Karpas-422 (cell line): ENCODE measurements at places on chromosomes 4 and X. TPM values are rescaled to one million over a fixed set of nuclear protein-coding genes. Genes with fewer than 3 reads are reported as not detected.
A peak's percentile ranks its signal among the peaks of the same experiment; 100 is the strongest.

DNA sequence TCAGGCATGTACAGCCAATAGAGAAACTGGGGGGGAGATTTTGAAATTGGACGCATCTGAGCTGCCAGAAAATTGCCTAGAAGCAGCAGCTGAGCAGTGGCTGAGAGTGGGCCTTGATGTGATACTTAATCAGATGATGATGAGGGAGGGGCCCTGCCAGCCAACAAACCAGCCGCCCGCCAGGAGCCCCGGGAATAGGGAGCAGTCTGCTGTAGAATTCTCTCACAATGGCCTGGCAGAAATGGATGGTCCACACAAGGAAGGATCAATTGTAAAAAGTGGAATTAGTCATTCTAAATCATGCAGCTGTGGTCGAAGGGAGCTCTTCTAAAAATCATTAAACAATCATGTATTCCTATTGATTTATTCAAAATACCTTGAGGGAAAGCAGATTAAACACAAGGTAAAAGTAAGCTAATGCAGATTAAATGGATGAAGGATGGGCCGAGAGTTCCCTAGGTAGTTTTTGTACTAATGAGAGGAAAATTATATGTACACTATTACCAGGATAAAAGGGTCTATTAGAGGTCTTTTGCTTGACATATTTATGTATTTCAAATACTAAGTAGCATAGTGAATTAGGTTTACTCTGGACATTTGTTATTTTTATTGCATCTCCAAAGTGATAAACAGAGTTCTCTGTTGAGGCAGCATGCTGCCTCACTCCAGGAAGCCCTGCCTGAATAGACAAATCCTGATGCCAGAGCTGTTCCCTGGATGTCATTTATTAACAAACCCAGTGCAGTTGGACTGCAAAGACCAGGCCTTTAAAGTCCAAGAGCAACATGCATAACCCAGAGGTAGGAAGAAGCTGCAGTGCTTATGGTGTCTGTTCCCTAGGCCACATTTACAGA, 91.3 kb downstream of the NKX6-1 start:
- DNase-seq, result no peak

DNA sequence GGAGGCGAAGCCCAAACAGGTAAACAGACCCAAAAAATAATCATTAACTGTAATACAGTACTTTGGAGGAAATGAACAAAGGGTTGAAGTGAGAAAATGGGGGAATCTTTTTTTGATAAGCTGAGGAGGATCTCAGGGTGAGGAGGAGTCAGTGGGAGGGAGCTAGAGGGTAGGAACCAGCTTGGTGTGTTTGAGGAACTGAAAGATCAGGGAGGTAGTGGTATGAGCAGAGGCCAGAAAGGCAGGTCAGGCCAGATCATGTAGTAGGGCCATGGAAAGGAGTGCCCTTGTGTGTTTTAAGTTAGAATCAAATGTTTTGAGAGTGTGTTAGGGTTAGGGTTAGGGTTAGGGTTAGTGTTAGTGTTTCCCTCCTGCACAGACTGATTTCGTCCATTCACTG, 48.8 kb downstream of the PPP2R2C start:
- DNase-seq, result no peak

DNA sequence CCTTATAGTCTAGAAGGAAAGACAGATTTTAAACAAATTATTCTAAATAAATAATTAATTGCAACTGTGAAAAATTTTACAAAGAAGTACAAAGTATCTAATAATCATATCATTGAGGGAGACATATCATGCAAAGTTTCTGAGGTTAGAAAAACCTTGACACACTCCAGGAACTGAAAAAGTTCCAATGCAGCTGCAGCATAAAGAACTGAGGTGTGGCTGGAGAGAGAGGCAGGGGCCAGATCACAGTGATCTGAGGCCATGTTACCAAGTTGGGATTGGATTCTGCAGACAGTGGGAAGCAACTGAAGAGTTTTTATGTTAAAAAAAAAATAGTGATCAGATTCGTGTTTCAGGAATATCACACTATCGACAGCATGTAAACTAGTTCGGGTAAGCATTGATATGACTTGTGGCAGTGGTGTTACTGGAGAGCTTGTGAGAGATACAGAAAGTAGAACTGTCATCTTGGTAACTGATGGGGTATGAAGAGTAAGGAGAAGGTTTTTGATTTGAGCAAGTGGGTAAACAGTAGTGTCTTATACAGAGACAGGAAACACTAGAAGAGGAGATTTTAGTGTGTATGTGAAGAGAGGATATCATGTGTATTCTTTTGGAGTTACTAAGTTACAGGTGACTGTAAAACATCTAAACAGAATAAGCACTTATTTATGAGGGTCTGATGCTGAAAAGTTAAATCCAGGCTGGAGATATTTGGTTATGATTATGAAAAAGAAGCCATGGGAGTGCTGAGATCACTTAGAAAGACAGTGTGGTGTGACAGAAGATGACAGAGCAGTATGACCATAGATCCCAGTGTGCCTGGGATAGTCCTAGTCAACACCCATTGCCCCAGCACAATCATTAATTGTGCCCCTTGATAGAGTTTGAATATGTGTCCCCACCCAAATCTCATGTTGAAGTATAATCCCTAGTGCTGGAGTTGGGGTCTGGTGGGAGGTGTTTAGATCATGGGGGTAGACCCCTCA, 15.6 kb upstream of the SPRY1 start:
- DNase-seq, result no peak

GRCh38 chr4:87240341-87240740, 19.9 kb upstream of the KLHL8 start:
- DNase-seq, result no peak

GRCh38 chr4:110165382-110166286, 32.8 kb downstream of the ELOVL6 start:
- peak; percentile 43 for DNase-seq

GRCh38 chr4:139973015-139973414, 181.0 kb downstream of the MAML3 start:
- no peak for DNase-seq

- no peak for DNase-seq
Measured at GRCh38 chrX:155056471-155056870, 14.5 kb downstream of the CMC4 start.

DNA sequence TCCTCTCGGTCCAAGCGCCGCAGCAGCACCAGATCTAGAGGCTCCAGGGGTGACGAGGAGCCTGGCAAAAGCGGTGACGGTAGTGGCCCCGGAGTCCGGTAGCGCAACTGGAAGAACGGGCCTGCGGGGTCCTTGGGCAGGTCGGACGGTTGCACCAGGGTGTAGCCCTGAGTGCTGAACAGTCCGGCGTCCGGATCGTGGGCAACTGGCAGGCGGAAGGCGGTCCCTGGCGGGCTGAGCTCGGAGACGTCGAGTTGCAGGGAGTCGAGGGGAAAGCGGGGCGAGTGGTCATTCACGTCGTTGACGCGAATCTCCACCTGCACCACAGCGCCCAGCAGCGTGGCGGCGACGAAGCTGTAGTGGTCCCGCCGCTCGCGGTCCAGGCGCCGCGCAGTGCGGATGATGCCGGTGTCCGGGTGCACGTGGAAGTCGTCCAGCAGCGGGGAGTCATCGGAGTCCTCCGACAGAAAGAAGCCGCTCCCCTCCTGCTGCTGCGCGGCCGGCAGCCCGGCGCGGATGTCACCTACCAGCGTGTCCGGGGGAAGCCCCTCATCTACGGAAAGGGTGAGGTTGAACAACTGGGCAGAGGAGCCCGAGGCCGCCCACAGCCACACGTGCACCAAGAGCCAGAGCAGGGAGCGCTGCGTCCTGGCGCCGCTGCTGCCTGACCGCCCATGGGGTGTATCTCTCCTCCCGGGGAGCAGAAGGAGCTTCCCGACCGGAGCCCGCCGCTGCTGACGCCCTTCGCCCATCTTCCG, 837 bp downstream of the DCHS2 start:
- no peak for DNase-seq

GRCh38 chrX:30713061-30713525, 59.9 kb downstream of the GK start:
- peak; percentile 73 for DNase-seq

DNA sequence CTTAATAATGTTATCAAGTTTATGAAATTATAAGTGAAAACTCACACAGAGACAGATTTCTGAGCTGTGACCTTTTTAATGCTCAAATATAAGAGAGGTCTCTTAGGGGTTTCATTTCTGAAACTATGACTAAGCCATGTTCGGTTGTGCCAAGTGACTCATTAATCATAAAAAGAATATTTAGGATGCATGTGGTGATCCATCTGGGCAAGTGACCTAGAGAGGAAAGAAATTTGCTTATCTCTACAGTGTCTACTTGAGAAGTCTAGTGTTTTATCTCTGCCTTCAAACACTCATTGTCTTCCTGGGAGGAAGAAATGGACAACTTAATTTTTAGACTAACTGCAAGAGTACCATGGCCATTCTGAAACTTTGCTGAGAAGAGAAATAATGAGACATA, 545.3 kb upstream of the GRID2 start:
- no peak for DNase-seq

- no peak for DNase-seq
Measured at GRCh38 chr4:6348408-6348807, 78.8 kb downstream of the WFS1 start.

- no peak for DNase-seq
Measured at GRCh38 chr4:107631560-107631959, 88.5 kb downstream of the PAPSS1 start.

DNA sequence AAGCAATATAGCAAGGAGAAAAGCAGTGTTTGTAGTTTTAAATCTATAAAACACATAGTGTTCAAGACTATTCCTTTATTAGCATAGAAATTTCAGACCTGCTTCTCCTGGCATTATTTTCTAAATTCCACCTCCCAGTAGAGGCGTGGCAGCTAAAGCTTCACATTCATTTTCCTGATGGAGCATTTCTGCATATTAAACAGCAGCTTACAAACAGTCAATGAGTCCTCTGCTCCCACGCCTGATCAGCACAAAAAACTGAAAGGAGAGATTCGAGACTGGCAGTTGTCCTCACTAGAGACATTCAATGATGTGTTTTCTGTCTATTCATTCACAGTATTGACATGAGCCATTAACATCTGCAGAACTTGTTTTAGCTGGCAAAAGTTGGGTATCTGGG, 61.4 kb downstream of the SHISA3 start:
- no peak for DNase-seq

DNA sequence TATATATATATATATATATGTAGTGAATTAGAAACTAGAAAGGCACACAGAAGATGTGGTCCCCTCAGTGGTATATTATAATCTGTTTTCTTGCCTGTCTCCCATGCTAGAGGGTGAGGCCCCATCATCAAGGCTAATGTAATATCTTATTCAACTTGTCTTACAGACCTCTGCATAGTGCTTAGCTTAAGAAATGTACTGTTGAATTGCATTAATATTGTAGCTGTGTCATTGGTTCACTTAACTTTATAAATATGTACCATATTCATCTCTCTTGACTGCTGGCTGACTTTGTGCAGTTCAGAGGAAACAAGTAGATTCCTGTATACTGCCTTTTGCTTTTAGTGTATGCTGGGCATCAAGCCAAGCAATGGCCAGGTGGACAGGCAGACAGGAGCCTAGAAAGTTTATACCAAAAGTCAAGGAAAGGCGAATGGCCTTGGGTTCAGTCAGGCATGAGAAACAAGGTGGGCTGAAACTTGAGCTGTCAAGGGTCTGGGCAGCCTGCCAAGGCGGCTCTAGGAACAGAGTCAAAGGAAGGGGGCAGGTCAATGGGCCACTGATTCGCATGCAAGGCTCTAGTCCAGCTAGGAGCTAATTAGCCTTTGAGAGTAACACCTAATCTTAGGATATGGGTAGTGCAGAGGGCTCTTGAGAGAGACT, 78.8 kb upstream of the LEF1 start:
- DNase-seq, result peak; percentile 10

DNA sequence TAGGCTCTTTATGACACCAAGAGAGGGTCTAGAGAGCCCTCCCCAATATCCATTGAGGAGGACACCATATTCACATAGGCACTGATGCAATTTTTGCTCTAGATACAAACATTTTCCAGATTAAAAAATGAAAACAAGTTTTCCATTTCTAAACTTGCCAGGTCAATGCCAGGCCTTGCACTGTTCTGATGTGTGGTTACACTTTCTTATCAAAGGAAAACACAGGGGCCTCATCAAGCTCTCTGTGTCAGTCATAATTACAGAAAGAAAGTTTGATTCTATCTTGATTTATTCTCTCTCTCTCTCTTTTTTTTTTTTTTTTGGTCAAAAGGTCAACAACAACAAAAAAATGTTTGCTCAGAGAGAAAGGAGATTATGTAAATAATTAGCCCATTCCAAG, 80.2 kb upstream of the ACSL4 start:
- no peak for DNase-seq

- DNase-seq, result no peak
Measured at GRCh38 chr4:169335331-169335730, 64.6 kb upstream of the SH3RF1 start.

GRCh38 chr4:169628579-169628978, 8.2 kb downstream of the CLCN3 start:
- DNase-seq, result no peak

DNA sequence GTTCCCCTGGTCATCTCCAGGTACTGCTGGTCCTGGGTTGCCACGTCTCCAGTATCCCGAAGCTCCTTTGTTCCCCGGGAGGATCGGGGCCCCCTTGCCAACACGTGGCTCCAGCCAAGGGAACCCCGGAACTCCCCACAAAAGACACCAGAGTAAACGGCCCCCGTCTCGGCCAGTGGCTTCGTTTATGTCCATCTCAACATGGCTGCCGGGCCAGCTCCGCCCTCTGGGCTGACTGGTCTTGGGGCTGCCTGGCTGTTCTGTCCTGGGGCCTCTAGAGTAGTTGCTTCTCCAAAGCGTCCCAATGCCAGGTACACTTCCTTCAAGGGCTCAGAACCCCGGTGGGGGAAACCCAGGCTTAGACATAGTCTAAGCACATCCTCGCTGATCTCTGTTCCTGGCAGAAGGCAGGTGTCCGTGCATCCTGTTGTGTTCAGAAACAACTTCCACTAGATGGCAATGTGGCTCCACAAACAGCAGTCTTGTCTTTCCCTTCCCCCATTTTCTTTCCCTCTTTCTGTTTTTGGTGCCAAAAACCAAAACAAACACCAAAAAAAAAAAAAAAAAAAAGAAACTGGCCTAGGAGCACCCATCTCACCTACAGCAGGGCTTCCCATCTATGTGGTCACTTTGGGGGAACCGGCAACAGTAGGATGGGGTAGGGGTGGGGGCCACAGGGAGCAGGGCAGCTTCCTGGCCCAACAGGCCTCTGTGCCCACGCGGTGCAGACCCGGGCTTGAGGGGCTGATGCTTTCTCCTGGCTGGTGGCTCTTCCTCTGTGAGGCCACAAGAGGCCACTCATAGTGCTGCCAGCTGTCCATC, 35.3 kb downstream of the NBDY start:
- DNase-seq, result peak; percentile 93

GRCh38 chrX:135890087-135890585, 3.1 kb downstream of the CT45A10 start:
- DNase-seq, result no peak

DNA sequence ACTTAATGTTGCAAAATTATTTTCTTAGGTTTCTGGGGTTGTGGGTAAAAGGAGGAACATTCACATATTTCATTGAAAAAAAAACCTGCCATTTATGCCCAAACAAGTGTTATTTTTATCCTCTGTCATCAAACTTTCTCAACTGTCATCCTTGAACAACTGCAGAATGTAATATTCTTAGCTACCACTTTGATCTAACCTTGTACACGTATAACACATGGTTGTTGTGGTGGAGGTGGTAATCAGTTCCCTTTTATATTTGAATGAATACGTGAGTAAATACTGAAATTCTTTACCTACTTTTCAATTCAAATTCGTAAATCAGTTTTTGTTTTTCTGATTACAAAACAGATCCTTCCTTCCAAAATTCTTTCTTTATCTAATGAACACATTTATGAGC, 3.8 kb upstream of the AMMECR1 start:
- DNase-seq, result no peak

DCAF12L2 gene
- 0.22 TPM in 1 of 2 replicates, not detected in the other for total RNA-seq

SYP gene
- 0.86 and 1.2 TPM in 2 replicates for total RNA-seq

CDKL5 gene
- total RNA-seq, result 0.82 and 2.1 TPM in 2 replicates
